NCI-H187 (cell line): ENCODE measurements at places on chromosomes 4 and X.
A peak's percentile ranks its signal among the peaks of the same experiment; 100 is the strongest.

DNA sequence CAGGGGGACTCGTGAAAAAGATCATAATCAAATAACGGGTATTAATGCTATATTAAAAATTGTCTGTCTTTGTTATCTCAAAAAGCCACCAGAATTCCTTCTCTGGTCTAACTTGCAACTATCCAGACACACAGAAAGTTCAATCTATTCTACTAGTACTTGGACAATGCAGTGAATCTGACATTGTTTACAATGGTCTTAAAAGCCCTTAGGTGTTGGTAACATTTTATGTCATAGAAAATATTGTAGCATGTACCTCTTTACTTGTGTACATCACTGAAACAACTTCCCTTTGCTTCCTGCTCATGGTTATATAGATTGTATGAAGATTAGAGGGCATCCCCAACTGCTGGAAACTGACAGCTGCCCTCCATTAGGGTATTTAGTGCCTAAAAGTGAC is 71.1 kb upstream of the PPP3CA start:
- no peak for DNase-seq

GRCh38 chrX:74434336-74434735 is 13.0 kb downstream of the SLC16A2 start:
- no peak for DNase-seq

DNA sequence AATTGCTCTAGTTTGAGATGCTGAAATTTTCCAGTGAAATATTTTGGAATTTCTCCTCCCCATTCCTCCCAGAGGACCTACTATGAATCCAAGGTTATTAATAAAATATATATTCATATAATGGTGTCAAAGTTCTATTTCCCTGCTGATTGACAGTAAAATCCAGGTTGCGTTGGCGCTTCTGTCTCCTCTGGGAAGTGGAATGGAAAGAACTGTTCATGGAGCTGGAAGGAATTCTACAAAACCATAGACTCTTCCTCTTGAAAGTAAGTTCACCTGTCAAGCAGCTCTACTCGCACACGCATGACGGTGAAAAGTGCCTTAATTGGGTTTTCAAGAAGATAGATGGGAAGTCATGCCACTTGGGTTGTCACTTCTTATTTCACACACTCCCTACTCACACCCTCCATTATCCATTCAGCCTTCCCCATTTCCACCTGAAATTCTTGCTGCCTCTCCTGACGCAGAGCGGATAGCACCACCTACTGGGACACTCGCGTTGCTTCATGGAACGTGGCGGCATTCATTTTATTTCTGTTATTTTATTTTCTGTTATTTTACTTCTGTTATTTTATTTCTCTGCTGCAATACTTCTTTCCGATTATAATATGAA is 351.6 kb downstream of the NLGN4X start:
- DNase-seq = peak; percentile 52

DNA sequence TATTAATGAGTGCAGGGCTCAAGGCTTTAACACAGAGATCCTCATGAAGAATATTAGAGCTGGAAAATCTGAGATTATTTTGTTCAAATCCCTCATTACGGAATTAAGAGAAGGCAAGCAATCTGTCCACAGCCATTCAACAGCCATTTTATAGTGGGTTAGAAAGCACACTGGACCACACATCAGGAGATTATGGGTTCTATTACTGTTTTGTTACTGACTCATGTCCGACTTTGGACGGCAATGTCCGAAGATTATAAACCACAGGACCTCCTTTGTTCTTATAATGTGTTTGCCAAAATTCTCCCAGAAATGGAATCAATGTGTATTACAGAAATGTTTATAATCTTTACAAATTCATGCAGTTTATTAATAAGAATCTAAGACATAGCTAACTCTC is 8.1 kb downstream of the LAMTOR3 start:
- DNase-seq = no peak

GRCh38 chr4:89263265-89263664 is 44.3 kb downstream of the GPRIN3 start:
- DNase-seq = no peak

DNA sequence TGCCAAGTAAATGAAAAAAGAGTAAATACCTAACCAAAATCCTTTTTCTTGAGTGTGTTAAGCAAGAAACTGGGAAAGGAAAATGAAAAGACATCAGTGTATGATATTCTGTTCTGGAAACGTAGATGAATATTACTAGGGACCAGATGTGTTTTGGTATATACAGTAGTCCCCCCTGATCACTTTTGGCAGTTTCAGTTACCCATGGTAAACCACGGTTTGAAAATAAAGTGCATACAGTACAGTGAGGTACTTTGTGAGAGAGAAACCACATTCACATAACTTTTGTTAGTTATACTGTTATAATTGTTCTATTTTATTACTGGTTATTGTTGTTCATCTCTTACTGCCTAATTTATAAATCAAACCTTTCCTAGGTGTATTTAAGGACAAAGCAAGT is 250.9 kb downstream of the TENM3 start:
- no peak for DNase-seq

DNA sequence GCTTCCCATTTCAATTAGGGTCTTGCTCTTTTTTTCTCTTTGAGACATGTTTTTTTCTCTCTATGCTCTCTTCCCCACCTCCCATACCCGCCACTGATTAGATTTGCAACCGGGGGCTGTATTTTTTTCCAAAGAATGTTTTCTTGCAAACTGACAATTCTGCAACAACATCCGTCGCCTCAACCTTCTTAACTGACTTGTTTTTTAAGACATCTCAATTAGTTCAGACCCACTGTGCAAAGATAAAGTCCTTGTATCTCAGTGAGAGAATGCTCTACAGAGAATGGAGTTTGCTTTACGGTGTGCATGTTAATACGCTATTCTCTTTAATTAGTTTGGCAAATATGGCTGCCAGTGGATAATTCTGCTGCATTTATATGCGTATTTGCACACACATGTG is 126.3 kb downstream of the UNC5C start:
- DNase-seq = no peak

- DNase-seq = no peak
Measured at GRCh38 chr4:187258651-187259401, 535.2 kb upstream of the FAT1 start.

DNA sequence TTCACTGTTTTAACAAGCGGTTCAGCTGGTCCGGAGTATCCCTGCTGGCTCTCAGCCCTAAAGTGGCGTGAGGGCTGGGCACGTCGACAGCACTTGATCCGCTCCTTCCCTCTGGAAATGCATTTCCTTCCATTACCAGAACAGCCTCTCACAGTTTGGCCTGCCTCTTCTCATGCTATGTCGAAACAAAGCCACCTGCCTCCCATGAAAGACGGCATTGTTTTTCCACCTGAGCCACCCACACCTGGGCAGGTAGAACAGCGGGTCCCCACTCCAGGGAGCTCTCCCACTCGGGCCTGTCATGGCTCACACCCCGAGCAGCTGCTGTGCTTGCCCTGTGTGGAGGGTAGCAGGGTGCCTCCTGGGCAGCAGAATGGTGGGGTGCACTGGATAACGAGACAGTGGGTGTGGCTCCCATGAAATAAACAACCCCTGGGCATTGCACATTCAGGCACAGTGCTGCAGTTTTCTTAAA is 86.2 kb downstream of the FHDC1 start:
- DNase-seq = peak; percentile 61

DNA sequence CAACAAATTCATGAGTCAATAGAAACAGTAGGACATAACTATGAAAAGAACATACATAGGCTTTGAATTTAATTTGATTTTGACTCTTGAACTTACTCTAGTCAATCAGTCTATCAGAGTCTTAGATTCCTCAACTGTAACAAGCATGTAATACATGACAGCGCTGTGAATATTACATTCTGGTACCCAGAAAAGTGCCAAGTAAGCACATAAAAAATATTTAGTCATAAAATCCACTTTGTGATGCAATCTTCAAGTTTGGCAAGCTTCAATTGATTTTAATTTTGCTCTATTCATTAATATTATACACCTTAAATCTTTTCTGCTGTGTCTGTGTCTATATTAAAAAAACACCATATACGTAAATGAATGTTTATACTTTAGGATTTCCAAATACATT is 483.3 kb downstream of the PRR32 start:
- DNase-seq = no peak

- no peak for DNase-seq
Measured at GRCh38 chrX:107687445-107687844, 59.1 kb downstream of the PRPS1 start.

DNA sequence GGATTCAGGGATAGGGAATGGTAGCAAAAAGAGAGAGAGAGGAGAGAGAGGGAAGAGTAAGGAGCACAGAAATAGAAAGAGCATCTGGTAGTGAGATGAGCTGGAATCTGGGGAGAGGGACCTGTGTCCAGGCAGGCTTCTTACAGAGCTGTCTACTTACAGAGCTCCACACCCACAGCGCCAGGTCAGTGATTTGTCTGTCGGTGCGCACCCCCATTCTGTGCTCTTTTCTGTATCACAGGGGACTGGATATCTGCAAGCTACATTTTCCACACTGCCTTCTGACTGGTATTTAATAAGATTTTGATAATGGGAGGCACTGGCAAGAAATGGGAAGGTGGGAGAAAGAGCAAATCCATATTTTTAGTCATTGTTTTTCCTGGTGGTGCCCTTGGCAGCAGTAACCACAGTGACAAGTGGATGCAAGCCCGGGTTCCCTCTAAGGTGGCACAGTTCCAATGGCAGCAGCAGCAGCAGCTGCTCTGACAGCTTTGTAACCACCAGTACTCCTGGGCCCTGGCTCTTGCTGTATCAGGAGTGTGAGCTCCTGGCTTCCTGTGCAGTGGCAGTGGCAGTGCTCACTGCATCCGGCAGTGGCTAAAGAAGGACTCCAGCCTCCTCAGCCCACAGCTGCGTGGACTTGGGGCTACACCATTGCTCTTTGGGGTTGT is 300.5 kb downstream of the TRIML1 start:
- DNase-seq = no peak

DNA sequence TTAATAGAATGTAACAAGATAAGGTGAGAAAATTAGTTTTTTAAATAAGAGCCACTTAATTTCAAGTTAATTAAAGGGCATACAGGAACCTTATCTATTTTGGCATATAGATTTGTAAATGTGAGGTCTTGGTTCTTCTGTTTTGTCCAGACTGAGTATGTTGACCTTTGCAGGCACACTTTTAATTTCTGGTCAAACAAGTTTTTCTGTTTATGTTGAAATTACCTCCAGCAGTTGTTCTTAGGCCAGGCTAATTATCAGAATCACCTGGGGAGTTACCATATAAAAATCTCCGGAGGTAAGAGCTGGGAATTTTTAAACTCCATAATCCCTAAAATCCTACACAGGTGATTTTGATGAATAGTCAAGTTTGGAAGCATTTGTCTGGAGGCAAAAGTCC is 227.4 kb upstream of the ANKRD50 start:
- DNase-seq = no peak

- no peak for DNase-seq
Measured at GRCh38 chrX:48573690-48574269, 504 bp upstream of the RBM3 start.

DNA sequence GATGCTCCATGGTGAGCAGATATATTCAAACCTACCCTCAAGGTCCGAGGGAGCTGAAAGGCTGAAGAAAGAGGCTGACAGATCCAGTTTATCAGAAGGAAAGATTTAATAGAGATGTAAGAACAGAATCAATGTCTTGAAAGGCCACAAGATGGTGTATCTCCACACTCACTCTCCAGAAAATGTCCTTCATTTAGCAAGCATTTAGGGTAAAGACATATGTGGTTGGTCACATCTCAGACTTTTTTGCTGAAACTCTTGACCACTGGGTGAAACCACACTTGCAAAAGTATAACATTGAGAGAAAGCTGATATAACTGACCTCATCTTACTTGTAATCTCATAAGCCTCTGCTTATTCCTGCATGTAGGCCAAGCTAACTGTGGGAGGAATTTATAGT is 745.8 kb upstream of the GALNTL6 start:
- DNase-seq = no peak

GRCh38 chrX:22095286-22095685 is 63.2 kb downstream of the PHEX start:
- no peak for DNase-seq

DNA sequence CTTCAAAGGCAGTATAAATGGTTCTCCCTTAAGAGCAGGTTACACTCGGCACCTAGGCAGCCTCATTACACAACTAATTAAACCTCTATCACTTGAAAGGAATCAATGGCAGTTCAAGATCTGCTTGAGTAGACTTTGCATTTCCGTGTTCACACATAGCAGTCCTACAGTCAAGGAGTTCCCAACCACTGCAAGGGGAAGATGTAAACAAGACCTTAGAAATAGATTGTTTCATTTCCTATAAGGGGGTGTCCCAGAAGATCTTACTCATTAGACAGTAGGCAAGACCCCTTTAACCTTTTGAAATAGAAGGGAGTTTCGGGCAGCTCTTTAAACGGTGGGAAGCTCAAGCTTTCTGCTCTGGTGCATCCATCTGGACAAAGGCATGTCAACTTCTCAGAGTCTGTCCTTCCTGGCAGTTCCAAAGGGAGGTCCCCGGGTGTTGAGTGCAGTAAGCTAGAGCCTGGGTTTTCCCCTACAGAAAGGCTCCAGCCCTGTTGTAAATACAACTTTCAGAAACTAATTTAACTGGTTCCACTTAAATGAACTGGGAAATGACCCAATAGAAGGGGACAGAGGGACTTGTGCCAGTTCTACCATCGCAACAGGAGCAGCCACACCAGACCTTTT is 150.8 kb downstream of the RBMX2 start:
- DNase-seq = no peak

DNA sequence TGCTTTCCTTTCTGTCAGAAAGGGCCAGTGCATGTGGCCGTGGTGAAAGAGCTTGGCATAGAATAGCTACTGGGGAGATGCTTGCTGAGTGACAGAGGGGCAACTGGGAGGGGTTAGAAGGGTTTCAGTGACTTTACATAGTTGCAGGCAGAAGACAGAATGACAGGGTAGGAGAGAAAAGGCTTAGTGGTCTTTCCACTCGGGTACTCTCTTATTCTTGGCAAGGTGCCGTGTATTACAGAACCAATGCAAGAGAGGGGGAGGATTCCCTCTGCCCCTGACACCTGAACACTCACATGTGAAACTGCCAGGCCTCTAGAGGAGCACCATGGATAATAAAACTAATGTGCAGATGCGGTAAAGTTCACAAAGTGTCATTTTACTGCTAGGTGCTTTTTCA is 228.2 kb downstream of the MGST2 start:
- DNase-seq = no peak

- DNase-seq = no peak
Measured at GRCh38 chr4:82823062-82823461, 24.5 kb upstream of the SCD5 start.

- DNase-seq = no peak
Measured at GRCh38 chrX:109389917-109390316, 92.0 kb downstream of the GUCY2F start.

- no peak for DNase-seq
Measured at GRCh38 chr4:92303621-92304027, at the start of gene GRID2. Gene GRID2, plus strand, starts transcription at chr4:92303966.

DNA sequence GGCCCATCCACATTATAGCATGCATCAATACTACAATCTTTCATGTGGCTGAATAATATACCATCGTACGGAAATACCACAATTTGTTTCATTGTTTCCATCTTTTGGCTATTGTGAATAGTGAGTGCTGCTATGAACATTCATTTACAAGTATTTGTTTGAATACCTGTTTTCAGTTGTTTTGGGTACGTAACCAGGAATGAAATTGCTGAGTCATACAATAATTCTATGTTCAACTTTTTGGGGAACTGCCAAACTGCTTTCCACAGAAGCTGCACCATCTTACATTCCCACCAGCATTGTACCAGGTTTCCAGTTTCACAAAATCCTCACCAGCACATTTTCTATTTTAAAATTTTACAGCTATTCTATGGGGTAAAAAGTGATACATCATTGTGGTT is 28.5 kb upstream of the MANBA start:
- no peak for DNase-seq
